ENCODE measurements at places on chromosomes 2 and 18. TPM values are rescaled to one million over a fixed set of nuclear protein-coding genes. Genes with fewer than 3 reads are reported as not detected.

DNA sequence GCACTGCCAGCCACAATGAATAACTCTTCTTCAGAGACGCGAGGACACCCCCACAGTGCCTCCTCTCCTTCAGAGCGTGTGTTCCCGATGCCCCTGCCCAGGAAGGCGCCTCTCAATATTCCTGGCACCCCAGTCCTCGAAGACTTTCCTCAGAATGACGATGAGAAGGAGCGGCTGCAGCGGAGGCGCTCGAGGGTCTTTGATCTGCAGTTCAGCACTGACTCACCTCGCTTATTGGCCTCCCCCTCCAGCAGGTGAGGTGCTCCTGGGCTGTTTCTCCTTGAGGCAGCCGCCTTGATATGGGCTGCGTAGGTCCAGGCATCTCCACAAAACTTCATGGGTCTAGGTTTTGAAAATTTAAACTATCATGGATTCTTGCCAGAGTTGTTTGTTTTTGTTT is 6.1 kb downstream of the NCAPH start:
- H3K36me3 ChIP-seq: peaks cover 4% of the 10 kb centered on the region
- no peaks in the 10 kb centered on the region for H3K4me1 ChIP-seq
- no peak overlapping the region for H3K27ac ChIP-seq

GRCh38 chr2:187982668-187983067 is 309.0 kb upstream of the GULP1 start:
- DNase-seq: no peak
- H3K27me3 ChIP-seq: no peaks in the 10 kb centered on the region
- H3K4me3 ChIP-seq: no peak overlapping the region
- no peaks in the 10 kb centered on the region for H3K4me1 ChIP-seq
- no peaks in the 10 kb centered on the region for H3K36me3 ChIP-seq

CRYGD gene
- not detected for polyA plus RNA-seq

COL4A3 gene
- polyA plus RNA-seq: 20.8 TPM

MPP4 gene
- not detected for polyA plus RNA-seq

GRCh38 chr2:12315224-12315623 is 401.5 kb upstream of the TRIB2 start:
- no peak overlapping the region for H3K27ac ChIP-seq
- H3K36me3 ChIP-seq: no peaks in the 10 kb centered on the region
- DNase-seq: no peak

DNA sequence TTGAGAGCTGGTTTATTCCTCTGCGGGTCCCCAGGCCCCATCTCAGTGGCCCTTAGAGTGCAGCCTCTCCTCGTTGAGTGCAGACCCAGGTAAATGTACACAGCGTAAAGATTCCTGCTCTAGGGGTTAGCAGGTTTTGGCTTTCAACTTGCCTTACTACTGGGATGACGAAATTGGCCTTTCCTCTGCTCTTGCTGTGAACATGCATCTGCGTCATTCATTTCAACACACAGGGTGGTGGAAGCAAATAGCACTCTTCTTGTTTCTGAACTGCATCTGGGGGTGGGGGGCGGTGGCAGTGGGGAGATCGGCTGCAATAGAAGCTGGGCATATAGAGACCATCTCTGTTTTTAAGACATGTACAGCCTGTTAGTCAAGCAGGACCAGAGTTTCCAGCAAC is 16.5 kb upstream of the SLC16A14 start:
- H3K4me1 ChIP-seq: no peaks in the 10 kb centered on the region
- H3K27ac ChIP-seq: no peak overlapping the region
- H3K27me3 ChIP-seq: no peaks in the 10 kb centered on the region
- no peak overlapping the region for H3K4me3 ChIP-seq
- no peaks in the 10 kb centered on the region for H3K36me3 ChIP-seq
- no peak for DNase-seq

ITGA4 gene
- 0.39 TPM for polyA plus RNA-seq

SIX3 gene
- polyA plus RNA-seq: 0.19 TPM

GRCh38 chr2:151664520-151664919 is 69.8 kb downstream of the NEB start:
- H3K4me3 ChIP-seq: no peak overlapping the region
- no peak overlapping the region for H3K27ac ChIP-seq

- no peaks in the 10 kb centered on the region for H3K27me3 ChIP-seq
- DNase-seq: no peak
- H3K4me1 ChIP-seq: peaks cover 10% of the 10 kb centered on the region
- no peak overlapping the region for H3K4me3 ChIP-seq
- H3K36me3 ChIP-seq: peaks cover 2% of the 10 kb centered on the region
Measured at GRCh38 chr2:106156305-106157296, 37.5 kb downstream of the UXS1 start.

DNA sequence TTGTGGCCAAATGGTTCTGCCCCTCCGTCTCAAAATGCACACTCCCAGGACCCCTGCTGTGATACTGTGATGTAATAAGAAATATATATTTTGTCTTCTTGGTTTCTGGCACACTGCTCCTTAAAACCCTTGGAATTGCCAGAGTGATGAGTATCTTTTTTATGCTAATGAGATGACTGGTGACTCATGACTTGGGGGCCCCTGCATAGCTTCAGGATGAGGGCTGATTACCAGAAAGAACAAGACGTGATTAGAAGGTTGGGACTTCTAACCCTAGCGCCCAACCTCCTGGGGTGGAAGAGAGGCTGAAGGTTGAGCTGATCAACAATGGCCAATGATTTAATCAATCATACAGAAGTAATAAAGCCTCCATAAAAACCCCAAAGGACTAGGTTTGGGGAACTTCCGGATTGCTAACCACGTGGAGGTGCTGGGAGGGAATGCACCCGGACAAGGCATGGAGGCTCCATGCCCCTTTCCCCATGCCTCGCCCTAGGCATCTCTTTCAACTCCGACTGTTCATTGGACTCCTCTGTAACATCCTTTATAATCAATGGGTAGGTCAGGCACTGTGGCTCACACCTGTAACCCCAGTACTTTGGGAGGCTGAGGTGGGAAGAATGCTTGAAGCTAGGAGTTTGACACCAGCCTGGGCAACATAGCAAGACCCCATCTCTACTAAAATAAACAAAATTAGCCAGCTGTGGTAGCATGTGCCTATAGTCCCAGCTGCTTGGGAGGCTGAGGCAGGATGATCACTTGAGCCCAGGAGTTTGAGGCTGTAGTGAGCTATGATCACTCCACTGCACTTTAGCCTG is 89.1 kb downstream of the HS1BP3 start:
- no peak for DNase-seq
- no peaks in the 10 kb centered on the region for H3K27me3 ChIP-seq
- H3K36me3 ChIP-seq: no peaks in the 10 kb centered on the region

DNA sequence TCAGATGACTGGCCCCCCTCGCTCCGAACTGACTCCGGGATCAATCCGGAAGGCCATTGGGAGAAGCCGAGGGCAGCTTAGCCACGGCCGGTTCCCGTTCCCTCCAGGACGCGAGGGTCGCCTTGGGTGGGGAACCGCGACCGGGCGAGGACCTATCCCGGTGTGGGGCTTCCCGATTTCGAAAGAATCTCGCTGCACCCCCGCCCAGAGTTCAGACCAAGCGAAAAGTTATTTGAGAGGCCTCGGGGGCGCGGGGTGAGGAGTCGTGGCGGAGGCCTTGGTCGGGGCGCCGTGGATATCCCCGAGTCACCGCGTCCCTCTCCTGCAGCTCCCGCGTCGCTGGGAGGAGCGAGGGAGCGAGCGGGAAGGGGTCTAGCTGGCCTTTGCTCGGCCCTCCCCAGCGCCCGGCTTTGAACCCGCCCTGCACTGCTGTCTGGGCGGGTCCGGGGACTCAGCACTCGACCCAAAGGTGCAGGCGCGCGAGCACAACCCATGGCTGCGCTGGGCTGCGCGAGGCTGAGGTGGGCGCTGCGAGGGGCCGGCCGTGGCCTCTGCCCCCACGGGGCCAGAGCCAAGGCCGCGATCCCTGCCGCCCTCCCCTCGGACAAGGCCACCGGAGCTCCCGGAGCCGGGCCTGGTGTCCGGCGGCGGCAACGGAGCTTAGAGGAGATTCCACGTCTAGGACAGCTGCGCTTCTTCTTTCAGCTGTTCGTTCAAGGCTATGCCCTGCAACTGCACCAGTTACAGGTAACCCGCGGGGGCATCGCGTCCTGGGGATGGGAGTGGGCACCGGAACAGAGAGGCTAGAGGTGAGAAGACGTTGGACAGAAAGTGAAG is at the start of gene CYP27A1:
Gene CYP27A1 (plus strand): TSS at position 457 of the 837 bp plus-strand sequence. CDS start 36 bp downstream, at position 493.
- peak within 1 kb of the TSS; percentile 74 for H3K27ac ChIP-seq
- peak within 1 kb of the TSS; percentile 18 for H3K4me3 ChIP-seq
- H3K36me3 ChIP-seq: no peaks in the 10 kb centered on the region
- H3K4me1 ChIP-seq: no peaks in the 10 kb centered on the region
- H3K27me3 ChIP-seq: no peaks in the 10 kb centered on the region
- DNase-seq: peak; percentile 65

DNA sequence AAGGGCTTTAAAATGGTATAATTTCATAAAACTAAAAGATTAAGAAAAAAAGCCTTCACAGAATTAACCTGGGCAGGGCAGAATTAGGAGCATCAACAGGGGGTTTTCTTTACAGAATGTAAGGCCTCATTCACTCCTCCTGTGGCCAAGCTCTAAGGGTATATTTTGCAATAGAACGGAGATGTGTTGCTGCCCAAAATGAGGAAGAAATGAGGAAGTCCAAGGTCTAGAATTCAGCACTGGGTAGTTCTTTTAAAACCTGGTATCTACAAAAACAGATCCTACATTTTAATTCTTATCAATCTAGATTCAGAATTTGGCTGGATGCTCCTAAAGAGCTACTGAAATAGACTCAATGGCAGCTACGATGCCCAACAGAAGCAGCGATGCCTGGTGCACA is 101.8 kb downstream of the AKAIN1 start:
- H3K4me1 ChIP-seq: no peaks in the 10 kb centered on the region
- H3K4me3 ChIP-seq: no peak overlapping the region
- H3K27me3 ChIP-seq: no peaks in the 10 kb centered on the region
- no peaks in the 10 kb centered on the region for H3K36me3 ChIP-seq
- no peak for DNase-seq

DNAJC5G gene
- polyA plus RNA-seq: not detected

GRCh38 chr18:75179819-75180600 is 28.9 kb downstream of the PTGR3 start:
- no peak overlapping the region for H3K27ac ChIP-seq
- no peak overlapping the region for H3K4me3 ChIP-seq
- H3K4me1 ChIP-seq: peaks cover 4% of the 10 kb centered on the region
- no peak for DNase-seq
- H3K27me3 ChIP-seq: no peaks in the 10 kb centered on the region

GDF7 gene
- 1.8 TPM for polyA plus RNA-seq

GRCh38 chr2:219861307-219861706 is 233.9 kb downstream of the SLC4A3 start:
- H3K4me3 ChIP-seq: no peak overlapping the region
- H3K27me3 ChIP-seq: no peaks in the 10 kb centered on the region
- H3K27ac ChIP-seq: no peak overlapping the region
- H3K4me1 ChIP-seq: no peaks in the 10 kb centered on the region
- DNase-seq: no peak
- no peaks in the 10 kb centered on the region for H3K36me3 ChIP-seq

CBLN2 gene
- 2.2 TPM for polyA plus RNA-seq

- H3K36me3 ChIP-seq: no peaks in the 10 kb centered on the region
- H3K27ac ChIP-seq: no peak overlapping the region
- DNase-seq: no peak
- H3K4me3 ChIP-seq: no peak overlapping the region
- no peaks in the 10 kb centered on the region for H3K4me1 ChIP-seq
Measured at GRCh38 chr18:56541340-56541739, 97.1 kb downstream of the TXNL1 start.

SAG gene
- polyA plus RNA-seq: not detected

DNA sequence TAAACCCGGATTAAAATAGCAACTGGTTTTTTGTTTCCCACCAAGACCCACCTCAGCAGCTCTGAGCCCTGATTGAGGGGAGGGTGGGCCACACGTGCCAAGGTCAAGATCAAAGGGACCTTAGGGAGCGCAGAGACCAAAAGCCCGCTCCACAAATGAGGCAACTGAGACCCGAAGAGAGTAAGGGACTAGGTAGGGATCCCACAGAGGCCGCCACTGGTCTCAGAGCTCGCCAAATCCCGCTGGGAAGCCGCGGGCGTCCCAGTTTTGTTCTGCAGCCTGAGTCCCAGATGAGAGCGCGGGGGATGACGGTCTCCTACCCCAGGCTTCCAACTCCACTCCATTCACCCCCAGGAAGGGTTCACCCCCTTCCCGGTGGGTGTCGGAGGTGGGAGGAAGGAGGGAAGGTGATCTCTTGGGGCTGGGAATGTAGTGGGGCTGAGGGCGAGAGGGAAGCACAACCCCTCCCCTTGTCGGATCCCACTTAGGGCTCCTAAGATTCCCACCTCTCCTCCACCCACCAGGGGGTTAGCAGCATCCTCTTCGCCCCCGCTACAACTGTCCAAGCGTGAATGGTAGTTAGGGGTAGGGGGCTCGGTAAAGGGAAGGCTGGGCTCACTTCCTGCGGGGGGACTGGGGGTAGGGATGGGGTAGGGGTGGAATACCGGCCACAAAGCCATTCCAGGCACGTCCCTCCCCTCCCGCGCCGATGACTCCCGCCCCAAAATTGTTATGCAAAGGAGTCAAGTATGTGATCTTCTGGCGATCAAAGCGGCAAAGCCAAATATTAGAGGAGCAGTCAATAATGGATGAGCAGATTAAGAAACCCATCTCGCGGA is 7.3 kb upstream of the EN1 start:
- no peaks in the 10 kb centered on the region for H3K36me3 ChIP-seq
- no peak for DNase-seq
- no peak overlapping the region for H3K4me3 ChIP-seq

DNA sequence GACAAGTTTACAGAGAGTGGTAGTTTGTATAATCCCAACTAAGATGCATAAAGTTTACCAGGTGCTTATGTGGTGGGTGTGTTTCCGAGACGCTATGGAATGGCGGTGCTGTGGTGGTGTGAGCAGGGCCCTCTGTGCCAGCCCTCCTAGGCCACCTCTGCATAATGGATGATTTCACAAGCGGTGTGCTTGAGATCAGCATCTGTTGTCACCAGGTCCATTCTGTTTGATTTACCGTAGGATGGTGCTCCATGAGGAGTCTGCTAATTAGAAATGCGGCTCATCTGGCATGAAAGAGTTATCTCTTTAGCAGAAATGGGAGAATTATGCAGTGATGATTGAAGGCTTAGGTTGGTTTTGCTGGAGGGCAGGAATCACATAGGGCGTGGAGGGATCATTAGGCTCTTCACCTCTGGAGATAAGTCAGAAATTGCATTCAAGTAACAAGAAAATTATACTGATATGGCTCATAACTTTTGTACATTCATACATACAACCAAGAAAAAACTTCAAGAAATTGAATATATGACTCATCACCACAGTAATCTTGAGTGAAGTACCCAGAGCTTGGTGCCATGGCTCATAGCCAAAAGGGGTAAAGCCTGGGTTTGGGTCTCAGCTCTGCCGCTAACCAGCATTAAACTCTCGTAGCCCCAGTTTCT is 41.4 kb downstream of the CRIM1 start:
- H3K4me3 ChIP-seq: no peak overlapping the region
- H3K4me1 ChIP-seq: no peaks in the 10 kb centered on the region
- H3K27ac ChIP-seq: no peak overlapping the region
- H3K36me3 ChIP-seq: no peaks in the 10 kb centered on the region
- H3K27me3 ChIP-seq: no peaks in the 10 kb centered on the region

ALPI gene
- 0.49 TPM for polyA plus RNA-seq

GRCh38 chr2:232436381-232437194 is 19.4 kb upstream of the ALPI start:
- H3K4me1 ChIP-seq: no peaks in the 10 kb centered on the region
- no peak overlapping the region for H3K27ac ChIP-seq
- H3K36me3 ChIP-seq: no peaks in the 10 kb centered on the region
- H3K27me3 ChIP-seq: no peaks in the 10 kb centered on the region
- DNase-seq: no peak

GRCh38 chr18:3655254-3656050 is 205.5 kb downstream of the TGIF1 start:
- no peaks in the 10 kb centered on the region for H3K36me3 ChIP-seq
- no peak overlapping the region for H3K27ac ChIP-seq
- no peak for DNase-seq
- H3K4me3 ChIP-seq: no peak overlapping the region

NETO1 gene
- not detected for polyA plus RNA-seq

SCN2A gene
- 2.7 TPM for polyA plus RNA-seq

Data from kidney (tissue), 22 donors.